Activated T-cell treated with anti-CD3 and anti-CD28 coated beads, Interleukin-2, amount 50 U/mL, for 72 hours (primary cell): ENCODE measurements at places on chromosomes 2 and 18.

DNA sequence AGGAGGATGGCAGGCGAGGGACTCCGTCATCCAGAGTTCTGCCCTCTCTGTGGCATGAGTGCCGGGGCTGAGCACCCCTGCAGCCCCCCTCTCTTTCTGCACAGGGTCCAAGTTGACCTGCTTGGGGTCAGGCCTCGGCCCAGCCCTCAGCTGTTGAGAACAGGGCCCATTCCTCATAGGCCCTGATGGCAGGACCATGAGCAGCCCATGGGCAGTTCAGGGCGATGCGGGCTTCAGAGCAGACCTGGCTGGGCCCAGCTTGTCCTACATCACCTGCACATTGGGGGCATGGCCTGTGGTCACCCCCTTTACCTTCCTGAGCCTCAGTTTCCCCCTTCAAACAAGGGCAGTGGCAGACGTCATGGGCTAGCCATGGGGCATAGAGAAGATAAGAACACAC lies 238.1 kb downstream of the SEPTIN10 start:
- no peak for DNase-seq

DNA sequence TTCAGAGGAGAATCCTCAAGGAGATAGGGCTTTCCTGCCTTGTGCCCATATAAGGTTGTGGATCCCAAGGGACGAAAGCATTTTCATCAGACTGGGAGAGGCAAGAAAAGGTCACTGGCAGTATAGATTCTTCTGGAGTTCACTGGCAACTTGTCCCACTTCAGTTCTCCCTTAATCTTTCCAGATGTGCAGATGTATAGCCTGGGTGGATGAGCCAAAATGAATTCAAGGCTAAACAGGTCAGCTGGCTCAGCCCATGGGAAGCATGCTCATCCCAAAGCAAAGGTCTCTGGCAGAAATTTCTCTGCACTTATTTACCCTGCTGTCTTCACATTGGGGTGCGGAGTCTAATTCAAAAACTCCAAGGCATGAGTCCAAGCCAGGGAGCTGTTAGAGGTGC lies 148.9 kb upstream of the TNP1 start:
- no peak for DNase-seq

DNA sequence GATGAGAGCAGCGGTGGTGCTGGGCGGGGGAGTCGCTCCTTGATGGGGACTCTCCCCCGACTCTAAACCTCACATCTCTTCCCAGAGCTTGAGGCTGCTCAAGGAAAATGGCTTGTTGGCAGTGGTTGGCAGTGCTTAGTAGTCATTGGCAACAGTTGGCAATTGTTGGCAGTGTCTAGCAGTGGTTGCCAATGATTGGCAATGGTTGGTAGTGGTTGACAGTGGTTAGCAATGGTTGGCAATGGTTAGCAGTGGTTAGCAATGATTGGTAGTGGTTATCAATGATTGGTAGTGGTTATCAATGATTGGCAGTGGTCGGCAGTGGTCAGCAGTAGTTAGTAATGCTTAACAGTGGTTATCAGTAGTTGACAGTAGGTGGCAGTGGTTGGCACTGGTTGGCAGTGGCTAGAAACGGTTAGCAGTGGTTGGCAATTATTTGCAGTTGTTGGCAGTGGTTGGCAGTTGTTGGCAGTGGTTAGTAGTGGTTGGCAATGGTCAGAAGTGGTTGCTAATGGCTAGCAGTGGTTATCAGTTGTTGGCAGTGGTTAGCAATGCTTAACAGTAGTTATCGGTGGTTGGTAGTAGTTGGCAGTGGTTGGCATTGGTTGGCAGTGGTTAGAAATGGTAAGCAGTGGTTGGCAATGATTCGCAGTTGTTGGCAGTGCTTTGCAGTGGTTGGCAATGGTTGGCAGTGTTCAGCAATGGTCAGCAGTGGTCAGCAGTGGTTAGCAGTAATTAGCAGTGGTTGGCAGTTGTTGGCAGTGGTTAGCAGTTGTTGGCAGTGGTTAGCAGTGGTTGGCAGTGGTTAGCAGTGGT lies 85.4 kb upstream of the OTOS start:
- DNase-seq, result no peak

GRCh38 chr2:201654616-201655384 lies 11.5 kb upstream of the TMEM237 start:
- DNase-seq, result no peak

GRCh38 chr2:175595139-175595538 lies 406.9 kb downstream of the LNPK start:
- no peak for DNase-seq

DNA sequence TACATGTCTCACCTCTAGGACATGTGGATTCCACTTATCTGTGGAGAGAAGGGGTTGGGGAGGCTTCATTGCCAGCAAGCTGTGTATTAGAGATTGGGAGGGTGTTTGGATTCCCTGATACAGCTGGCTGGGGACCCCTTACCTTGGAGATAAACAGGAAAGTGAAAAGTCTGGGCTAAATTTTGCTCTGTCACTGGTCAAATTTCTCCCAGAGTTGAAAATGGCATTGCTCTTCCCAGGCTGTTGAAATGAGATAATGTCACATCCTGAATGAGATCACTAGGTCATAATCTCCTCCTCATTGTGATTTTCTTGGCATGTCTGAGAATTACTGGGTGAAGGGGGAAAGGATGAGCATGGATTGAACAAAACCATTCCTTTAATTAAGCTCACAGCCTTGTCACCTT lies 265.0 kb upstream of the PARD3B start:
- no peak for DNase-seq

DNA sequence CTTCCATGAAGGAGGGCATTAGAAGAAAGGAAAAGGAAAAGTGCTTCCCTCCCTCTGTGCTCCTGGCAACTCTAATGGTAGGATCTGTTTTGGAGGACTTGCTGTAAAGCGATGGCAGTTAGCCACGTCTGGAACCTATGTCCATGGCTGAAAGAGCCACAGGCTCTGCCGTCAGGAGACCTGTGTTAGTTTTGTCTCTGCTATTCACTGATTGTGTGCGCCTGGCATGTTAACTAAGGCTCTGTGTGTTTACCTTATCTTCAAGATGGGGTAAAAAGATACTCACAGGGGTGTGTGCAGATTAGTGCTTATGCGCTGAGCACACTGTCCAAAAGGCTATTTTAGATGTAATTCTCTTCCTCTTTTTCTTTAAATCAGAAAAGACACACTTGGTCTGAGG lies 109.8 kb upstream of the LTBP1 start:
- DNase-seq, result no peak

DNA sequence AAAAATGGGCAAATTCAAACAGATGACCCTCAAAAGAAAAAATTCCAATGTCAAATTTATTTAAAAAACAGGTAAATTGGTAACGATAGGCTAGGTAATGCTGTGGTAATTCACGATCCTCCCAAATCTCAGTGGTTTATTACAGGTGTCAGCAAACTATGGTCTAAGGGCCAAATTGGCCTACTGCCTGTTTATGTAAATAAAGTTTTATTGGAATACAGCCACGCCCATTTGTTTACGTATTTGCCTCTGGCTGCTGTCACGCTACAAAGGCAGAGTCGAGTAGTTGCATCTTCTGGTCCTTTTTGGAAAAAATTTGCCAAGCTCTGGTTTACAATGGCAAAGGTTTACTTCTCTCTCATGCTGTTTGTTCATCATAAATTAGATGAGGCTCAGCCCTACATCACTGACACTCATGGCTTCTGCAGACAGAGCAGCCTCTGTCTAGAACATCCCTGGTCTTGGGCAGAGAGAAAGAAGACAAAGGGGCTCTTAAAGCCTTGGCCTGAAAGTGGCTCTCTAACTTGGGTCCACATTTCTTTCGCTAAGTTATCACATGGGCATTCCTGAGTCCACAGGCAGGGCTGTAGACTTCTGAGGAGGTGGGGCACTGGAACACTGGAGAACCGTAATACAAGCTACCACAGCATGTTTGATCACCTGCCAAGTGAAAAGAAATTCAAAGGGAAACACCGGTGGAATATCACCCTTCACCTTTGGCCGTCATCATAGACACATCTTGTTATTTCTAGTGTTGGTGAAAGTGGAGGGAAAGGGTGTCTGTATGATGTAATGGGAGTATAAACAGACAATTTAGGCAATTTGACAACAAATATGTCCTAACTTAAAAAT lies 34.8 kb downstream of the SP110 start:
- no peak for DNase-seq
